ENCODE measurements at places on chromosomes 5 and 9. TPM values are rescaled to one million over a fixed set of nuclear protein-coding genes. Genes with fewer than 3 reads are reported as not detected.

The ZNF608 gene
- polyA plus RNA-seq, result 83.4 TPM

GRCh38 chr5:65825408-65826328 is 100.7 kb upstream of the ERBIN start:
- no peak for DNase-seq

DNA sequence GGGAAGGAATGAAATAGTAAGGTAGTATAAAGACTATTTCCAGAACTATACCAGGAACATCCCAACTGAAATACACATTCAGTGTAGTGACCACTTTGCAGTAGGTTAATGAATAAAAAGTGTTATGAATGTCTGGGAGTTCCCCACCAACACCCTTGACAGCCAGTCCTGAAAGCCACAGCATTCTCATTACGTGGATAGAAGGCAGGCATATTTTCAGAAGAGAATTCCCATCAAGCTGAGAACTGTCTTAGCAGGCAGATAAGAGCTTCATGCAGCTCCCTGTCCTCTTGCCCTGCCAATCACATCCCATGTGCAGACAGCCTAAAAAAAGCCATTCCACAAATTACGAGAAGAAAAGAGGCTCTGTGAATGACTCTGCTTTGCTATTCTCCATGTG is 695.0 kb downstream of the DTWD2 start:
- no peak for DNase-seq

- DNase-seq, result peak; percentile 38
Measured at GRCh38 chr5:86968301-86968753, 299.4 kb upstream of the RASA1 start.

DNA sequence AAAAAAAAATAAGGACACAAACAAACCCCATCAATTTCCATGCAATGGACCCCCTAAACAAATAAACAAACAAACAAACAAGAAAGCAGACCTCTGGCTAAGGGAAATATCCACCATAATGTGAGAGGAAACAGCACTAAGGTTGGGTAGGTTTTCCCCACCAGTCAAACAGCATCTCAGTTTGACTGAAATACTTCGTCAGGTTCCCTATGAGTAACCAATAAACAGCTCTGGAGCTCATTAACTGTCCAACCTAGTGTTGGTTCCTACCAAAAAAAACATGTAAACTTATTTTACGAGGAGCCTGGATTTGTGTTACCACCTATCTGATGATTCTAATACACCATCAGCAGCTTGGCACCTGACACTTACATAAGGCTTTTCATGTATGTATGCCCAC is 198.5 kb upstream of the TARS1 start:
- no peak for DNase-seq

- DNase-seq, result no peak
Measured at GRCh38 chr5:141431286-141431685, 979 bp downstream of the PCDHGA12 start.
